ENCODE measurements at places on chromosomes 2 and 18. TPM values are rescaled to one million over a fixed set of nuclear protein-coding genes. Genes with fewer than 3 reads are reported as not detected.
A peak's percentile ranks its signal among the peaks of the same experiment; 100 is the strongest.

DNA sequence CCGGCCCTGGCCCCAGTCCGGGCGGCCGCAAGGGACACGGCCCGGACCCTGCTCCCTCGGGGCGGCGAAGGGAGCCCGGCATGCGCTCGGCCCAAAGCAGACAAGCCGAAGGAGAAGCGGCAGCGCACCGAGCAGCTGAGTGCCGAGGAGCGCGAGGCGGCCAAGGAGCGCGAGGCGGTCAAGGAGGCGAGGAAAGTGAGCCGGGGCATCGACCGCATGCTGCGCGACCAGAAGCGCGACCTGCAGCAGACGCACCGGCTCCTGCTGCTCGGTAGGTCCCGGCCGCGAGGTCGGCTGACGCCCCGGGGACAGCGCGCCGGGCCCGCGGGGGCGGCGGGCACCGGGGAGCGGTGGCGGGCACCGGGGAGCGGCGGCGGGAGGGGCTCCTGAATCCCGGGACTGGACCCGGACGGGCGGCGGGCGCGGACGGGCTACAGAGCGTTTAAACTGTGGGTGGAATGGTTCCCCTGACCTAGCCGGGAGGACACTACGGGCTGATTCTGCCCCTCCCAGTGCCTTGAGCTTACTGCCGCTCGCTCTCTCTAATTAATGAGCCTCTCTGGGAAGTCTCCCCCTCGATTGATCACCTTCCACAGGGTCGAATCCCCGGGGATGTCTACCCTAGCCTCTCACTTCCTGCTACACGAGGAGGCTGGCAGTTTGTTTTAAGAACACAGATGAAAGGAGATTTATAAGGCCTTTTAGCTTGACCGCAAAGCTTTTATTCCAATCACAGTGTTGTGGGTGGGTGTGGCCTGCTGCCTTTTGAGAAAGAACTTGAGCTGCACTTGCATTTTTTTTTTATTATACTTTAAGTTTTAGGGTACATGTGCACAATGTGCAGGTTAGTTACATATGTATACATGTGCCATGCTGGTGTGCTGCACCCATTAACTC, 853 bp downstream of the GNAL start:
- DNase-seq, result no peak

- no peak for DNase-seq
Measured at GRCh38 chr2:232126301-232127099, 165.0 kb downstream of the DIS3L2 start.

GRCh38 chr2:43175876-43176275, 50.5 kb downstream of the ZFP36L2 start:
- no peak for DNase-seq

- DNase-seq, result peak; percentile 31
Measured at GRCh38 chr2:219290381-219291171, 11.4 kb downstream of the DNAJB2 start.

DNA sequence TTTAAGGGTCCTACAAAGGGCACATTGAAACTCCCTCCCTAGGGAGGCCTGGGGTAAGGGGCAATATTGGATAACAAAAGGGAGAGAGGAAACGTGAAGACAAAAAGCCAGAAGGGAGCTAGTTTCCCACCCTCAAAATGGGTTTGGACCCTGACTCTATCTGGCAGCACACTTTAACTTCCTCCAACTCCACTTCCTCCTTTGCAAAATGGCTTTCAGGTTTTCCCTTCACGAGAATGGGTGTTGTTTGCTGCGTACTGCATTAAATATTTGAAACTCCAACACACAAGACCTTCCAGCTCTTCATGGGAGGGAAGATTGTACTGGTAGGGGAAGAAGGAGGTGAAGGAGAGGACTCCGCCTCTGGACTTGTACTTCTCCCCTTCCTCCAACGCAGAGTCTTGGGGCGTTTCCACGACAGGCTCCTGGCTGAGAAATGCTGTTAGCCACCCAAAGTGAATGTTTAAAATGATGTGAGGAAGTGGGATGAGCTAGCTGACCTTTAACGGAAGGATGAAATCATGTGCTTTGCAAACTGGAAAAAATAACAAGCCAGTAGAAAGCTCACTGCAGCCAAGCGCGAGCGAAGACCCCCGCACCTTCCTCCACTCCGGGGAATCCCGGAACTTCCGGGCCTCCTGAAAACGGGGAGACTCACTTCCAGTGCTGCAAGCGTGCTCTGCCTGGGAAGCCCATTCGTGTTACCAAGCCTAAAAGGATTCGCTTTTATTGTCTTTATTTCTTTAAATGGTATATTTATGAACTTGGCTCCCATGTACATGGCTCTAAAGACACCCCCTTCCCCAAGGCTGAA, 85.6 kb downstream of the VIT start:
- no peak for DNase-seq

The BMP10 gene
- total RNA-seq, result not detected

The ZFP36L2 gene
- total RNA-seq, result 27.3 TPM
